Activated CD4-positive, alpha-beta memory T cell treated with anti-CD3 and anti-CD28 coated beads for 36 hours (primary cell): ENCODE measurements at places on chromosomes 13 and 19. TPM values are rescaled to one million over a fixed set of nuclear protein-coding genes. Genes with fewer than 3 reads are reported as not detected.

The KLK7 gene
- total RNA-seq: not detected

The BLVRB gene
- total RNA-seq: 37.6 TPM

The CAMSAP3 gene
- total RNA-seq: 0.31 TPM

The DIRAS1 gene
- 0.31 TPM for total RNA-seq

The ZNF878 gene
- 0.80 TPM for total RNA-seq

GRCh38 chr19:49205114-49205513 lies 47.5 kb downstream of the TRPM4 start:
- DNase-seq: no peak

DNA sequence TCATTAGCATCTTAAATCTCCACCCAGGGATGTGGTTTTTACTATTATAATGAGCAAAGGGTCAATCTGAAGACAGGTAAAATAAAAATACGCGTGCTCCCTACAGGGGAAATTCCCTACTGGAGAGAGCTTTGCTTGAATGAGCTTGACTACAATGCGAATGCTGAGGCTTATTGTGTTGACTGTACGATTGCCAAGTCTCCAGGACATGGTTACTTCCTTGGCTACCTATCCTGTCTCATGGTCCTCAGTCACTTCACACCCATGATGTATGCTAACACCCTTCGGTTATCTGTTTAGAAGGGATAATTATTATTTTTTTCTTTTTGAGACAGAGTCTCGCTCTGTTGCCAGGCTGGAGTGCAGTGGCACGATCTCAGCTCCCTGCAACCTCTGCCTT lies 61.7 kb downstream of the ZNF627 start:
- no peak for DNase-seq

GRCh38 chr13:102091231-102091630 lies 310.6 kb downstream of the FGF14 start:
- no peak for DNase-seq

DNA sequence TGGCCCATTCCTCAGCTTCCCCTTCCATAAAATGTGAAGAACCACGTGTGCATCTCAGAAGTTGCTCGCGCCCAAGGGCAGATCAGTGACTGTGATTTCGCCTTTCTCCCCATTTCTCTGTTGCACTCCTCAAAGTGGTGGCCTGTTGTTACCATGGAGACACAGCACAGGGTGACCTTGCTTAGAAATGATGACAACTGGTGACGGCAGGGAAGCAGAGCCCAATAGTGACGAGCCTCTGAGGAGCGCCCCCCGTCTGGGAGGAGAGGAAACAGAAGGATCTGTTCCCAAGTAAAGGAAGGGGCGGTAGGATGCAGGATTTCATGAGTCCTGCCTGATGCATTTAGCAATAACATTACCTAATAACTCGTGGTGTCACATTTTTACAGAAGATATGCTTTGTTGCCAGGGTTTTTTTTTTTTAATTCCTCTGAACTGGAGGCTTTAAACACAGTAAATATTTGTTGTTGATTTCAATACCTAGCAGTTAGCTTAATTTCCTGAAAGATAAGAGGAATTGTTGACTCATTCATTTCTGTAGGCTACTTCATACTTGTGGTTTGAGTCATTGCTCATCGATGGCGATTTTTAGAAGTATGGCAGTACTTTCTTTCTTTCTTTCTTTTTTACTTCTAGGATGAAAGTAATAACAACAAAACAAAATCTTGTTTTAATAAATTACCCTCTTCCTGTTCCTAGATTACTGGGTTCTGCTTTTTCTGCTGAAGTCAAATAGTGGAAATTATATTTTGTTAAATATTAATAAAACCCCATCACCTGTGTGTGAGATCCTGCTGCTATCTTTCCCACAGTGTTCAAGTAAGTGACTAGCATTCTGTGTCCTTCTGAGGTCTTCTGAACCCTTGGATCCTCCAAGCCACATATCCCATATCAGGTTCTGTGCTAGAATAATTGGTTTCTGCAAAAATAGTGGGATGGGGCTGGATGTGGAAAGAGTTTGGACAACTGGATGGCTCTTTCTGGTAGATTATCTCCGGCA lies 36.0 kb downstream of the MBNL2 start:
- peak; percentile 45 for DNase-seq

DNA sequence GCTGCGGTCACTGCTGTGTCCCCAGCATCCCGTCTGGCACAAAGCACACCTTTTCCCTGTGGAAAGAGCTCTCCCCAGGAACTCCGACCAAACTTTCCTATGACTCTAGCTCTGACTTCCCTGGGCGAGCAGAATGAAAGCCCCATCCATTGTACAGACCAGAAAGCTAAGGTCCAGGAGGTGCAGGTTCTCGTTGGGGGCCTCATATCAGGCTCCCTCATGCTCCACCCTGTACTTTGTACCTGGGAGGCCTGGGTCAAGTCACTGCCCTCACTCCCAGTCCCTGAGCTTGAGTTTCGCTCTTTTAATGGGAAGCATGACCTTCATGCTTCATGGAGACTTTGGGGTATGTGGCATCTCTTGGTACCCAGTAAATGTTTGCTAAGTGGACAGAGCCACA lies 18.4 kb downstream of the CYTH2 start:
- no peak for DNase-seq

DNA sequence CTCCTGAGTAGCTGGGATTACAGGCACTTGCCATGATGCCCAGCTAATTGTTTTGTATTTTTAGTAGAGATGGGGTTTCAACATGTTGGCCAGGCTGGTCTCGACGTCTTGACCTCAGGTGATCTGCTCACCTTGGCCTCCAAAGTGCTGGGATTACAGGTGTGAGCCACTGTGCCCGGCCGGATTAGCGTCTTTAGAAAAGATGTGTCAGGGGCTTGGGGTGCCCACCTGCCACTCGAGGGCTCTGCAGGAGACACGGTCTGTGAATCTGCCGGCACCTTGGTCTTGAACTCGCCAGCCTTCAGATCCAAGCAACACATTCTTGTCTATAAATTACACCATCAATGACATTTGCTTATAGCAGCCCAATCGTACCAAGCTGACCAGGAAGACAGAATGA lies 38.8 kb upstream of the TUBGCP3 start:
- DNase-seq: no peak
